Upper lobe of left lung (tissue), 6 donors: ENCODE measurements at places on chromosomes 11 and 22. TPM values are rescaled to one million over a fixed set of nuclear protein-coding genes. Genes with fewer than 3 reads are reported as not detected.

- DNase-seq, result no peak
- H3K36me3 ChIP-seq, result no peaks in the 10 kb centered on the region
- no peak overlapping the region for H3K4me3 ChIP-seq
- H3K27ac ChIP-seq, result no peak overlapping the region
- no peaks in the 10 kb centered on the region for H3K4me1 ChIP-seq
These were observed 7.9 kb downstream of the NCAM1 start for GRCh38 chr11:112968941-112969713.

The PRG3 gene
- total RNA-seq, result not detected

The OR52A1 gene
- total RNA-seq, result not detected

DNA sequence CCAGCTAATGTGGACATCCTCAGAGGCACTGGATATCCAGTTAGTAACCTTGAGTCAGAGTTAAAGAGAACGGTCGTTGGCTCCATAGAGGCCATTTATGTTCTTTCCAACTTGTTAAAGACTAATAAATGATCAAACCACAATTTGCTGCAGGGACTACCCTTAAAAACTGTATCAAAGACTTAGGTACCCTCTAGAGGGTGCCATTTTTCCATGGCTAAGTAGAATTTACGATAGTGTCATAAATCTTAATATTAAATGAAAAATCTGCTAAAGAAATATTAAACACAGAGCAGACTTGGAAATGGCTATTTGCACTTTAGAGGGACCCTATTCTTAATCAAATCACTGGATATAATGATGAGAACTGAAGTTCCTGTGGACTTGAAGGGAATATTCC is 685.2 kb upstream of the CHORDC1 start:
- no peak for DNase-seq
- no peaks in the 10 kb centered on the region for H3K27me3 ChIP-seq
- H3K36me3 ChIP-seq, result no peaks in the 10 kb centered on the region
- no peaks in the 10 kb centered on the region for H3K4me1 ChIP-seq
- H3K27ac ChIP-seq, result no peak overlapping the region

GRCh38 chr11:46386005-46386578 is 4.6 kb downstream of the MDK start:
- H3K27ac ChIP-seq, result no peak overlapping the region
- H3K4me3 ChIP-seq, result no peak overlapping the region
- no peaks in the 10 kb centered on the region for H3K36me3 ChIP-seq
- peaks cover 16% of the 10 kb centered on the region for H3K27me3 ChIP-seq
- DNase-seq, result peak; percentile 57

The CSRP3 gene
- not detected for total RNA-seq

DNA sequence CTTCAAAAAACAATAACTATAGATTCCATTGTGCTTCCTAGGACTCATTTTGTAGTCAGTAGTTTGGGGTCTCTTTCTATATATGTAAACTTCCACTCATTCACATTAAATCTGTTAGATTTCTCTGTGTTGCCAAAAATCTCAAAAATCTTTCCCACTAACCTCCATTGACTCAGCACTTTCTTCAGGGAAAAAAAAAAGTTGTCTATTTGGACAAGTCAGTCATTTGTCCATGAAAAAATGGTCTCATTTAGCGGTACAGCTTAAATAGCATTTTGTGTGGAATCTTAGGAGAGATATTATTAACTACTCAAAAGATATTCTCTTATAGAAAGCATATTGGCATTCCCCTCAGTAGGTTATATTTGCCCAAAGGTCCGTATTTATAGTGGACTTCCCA is 81.9 kb downstream of the PPP2R1B start:
- no peak overlapping the region for H3K4me3 ChIP-seq
- no peak for DNase-seq
- H3K27me3 ChIP-seq, result no peaks in the 10 kb centered on the region
- H3K4me1 ChIP-seq, result no peaks in the 10 kb centered on the region

- no peak for DNase-seq
- no peaks in the 10 kb centered on the region for H3K36me3 ChIP-seq
- no peaks in the 10 kb centered on the region for H3K27me3 ChIP-seq
- H3K27ac ChIP-seq, result no peak overlapping the region
- no peak overlapping the region for H3K4me3 ChIP-seq
These were observed 639.7 kb downstream of the TBC1D22A start for GRCh38 chr22:47401976-47402770.

DNA sequence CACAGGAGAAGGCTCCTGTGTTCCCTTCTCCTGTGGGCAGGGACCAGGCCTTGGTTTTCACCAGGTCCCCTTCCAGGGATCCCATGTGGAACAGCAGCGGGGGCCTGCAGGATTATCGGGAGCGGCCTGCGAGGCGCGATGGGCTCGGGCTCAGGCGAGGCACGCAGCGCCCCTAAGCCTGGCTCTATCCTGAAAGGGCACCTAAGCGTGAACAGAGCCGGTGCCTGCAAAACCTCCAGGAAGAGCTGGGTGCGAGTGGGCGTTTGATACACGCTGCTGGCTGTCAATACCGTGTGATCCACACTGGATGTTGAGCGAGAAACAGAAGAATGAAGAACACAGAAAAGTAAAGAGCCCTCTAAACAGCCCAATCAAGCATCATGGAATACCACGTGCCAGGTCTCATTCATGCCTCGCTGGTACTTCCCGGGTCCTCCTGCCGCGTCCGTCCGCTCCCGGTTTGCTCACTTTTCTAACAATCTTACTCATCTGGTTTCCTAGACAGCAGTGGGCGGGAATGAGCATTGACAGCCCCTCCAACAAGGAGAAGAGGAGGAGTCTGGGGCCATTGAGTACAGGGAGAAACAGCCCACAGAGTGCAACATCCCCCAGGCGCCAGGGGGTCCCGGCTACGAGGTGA is 12.5 kb downstream of the OSBPL5 start:
- H3K4me3 ChIP-seq, result no peak overlapping the region
- H3K27me3 ChIP-seq, result no peaks in the 10 kb centered on the region
- H3K27ac ChIP-seq, result no peak overlapping the region
- peak; percentile 49 for DNase-seq

The TAF1D gene
- total RNA-seq, result 195 TPM

The MMP10 gene
- total RNA-seq, result not detected

DNA sequence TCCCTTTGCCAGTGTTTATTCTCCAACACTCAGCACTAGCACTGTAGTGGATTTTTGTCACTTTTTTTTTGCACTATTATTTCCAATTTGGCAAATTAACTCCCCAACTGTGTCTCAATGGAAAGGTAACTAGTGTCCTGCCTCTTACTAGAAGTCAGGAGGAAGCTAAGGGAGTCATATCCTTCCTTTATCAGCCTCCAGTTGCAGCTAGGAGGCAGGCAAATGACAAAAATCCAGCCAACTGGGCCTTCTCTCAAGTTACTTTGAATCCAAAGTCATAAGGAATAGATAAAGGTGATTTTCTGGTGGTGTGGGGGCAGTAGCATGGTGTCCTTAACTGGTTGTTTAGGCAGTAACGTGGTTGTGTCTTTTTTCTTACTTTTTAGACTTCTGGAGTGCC is 15.6 kb upstream of the P4HA3 start:
- H3K4me3 ChIP-seq, result no peak overlapping the region
- no peaks in the 10 kb centered on the region for H3K27me3 ChIP-seq
- H3K4me1 ChIP-seq, result peaks cover 10% of the 10 kb centered on the region

DNA sequence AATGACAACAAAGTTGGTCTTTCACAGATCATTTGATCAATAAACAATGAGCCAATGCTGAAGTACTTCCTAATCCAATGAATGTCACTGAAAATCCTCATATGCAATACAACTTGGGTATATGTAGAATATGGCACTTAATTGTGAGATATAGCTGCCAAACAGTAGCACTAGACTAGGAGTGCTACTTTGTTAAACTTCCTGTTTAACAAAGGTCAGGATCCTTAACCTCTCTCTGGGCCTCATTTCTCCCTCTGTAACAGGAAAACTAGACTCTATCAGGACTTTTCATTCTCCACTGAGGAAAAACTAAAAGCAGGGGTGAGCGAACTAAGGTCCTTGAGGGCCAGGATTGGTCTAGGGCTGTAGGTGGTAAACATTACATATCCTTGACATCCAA is 56.1 kb downstream of the PITPNB start:
- H3K27ac ChIP-seq, result peak overlapping the region; percentile 31
- H3K4me1 ChIP-seq, result peaks cover 33% of the 10 kb centered on the region
- no peak overlapping the region for H3K4me3 ChIP-seq
- DNase-seq, result no peak
- peaks cover 2% of the 10 kb centered on the region for H3K36me3 ChIP-seq
- H3K27me3 ChIP-seq, result no peaks in the 10 kb centered on the region

DNA sequence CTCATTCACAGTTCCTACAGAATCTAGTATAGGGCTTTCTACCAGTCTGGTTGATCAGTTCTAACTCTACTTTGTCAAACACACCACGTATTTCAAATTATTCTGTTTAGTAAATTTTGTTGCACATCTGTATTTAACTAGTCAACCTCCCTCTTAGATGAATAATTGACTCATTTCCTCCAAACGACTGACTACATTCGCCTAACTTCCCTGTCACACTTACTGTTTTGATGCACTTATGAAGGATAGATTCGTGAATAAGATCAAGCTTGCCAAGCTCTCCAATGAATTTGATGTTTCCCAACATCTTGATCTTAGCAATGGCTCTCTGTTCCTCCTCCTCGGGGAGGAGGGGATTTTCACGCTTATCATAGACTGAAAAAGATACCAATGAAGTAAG is 5.0 kb downstream of the EIF4G2 start:
- peaks cover 31% of the 10 kb centered on the region for H3K4me1 ChIP-seq
- no peak overlapping the region for H3K4me3 ChIP-seq
- H3K27me3 ChIP-seq, result no peaks in the 10 kb centered on the region
- no peak for DNase-seq

DNA sequence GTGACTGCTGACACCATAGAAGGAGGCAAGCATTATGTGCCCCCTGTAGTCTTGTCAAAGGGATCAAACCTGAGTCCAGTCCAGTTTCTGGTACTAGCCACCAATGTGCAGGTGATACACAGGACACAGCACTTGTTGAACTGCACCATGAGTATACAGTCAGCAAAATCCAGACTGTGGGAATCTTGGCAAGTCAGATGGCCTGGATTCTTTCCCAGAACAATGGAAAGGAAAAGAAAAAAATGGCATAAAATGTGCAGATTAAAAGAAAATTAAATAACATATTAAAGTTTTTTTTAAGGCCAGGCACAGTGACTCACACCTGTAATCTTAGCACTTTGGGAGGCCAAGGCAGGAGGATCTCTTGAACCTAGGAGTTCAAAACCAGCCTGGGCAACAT is 16.8 kb downstream of the CRY2 start:
- peaks cover 23% of the 10 kb centered on the region for H3K4me1 ChIP-seq
- DNase-seq, result no peak
- peaks cover 68% of the 10 kb centered on the region for H3K36me3 ChIP-seq
- H3K27ac ChIP-seq, result no peak overlapping the region
- no peak overlapping the region for H3K4me3 ChIP-seq

The GRM5 gene
- not detected for total RNA-seq

GRCh38 chr11:113555071-113555619 is 79.9 kb upstream of the DRD2 start:
- H3K27ac ChIP-seq, result no peak overlapping the region
- no peaks in the 10 kb centered on the region for H3K36me3 ChIP-seq
- H3K4me1 ChIP-seq, result no peaks in the 10 kb centered on the region
- DNase-seq, result no peak

- H3K27ac ChIP-seq, result no peak overlapping the region
- no peak overlapping the region for H3K4me3 ChIP-seq
- no peaks in the 10 kb centered on the region for H3K27me3 ChIP-seq
- H3K4me1 ChIP-seq, result peaks cover 10% of the 10 kb centered on the region
- no peaks in the 10 kb centered on the region for H3K36me3 ChIP-seq
- DNase-seq, result no peak
These were observed 27.4 kb upstream of the RELT start for GRCh38 chr11:73348838-73349237.

GRCh38 chr11:44852159-44852747 is 98.4 kb downstream of the TP53I11 start:
- no peaks in the 10 kb centered on the region for H3K27me3 ChIP-seq
- no peaks in the 10 kb centered on the region for H3K4me1 ChIP-seq
- no peak overlapping the region for H3K4me3 ChIP-seq
- DNase-seq, result no peak
- no peaks in the 10 kb centered on the region for H3K36me3 ChIP-seq

The NPAS4 gene
- not detected for total RNA-seq

GRCh38 chr11:14373941-14374646 is 15.1 kb upstream of the RRAS2 start:
- DNase-seq, result no peak
- H3K36me3 ChIP-seq, result no peaks in the 10 kb centered on the region
- H3K27me3 ChIP-seq, result no peaks in the 10 kb centered on the region
- H3K27ac ChIP-seq, result no peak overlapping the region
- no peaks in the 10 kb centered on the region for H3K4me1 ChIP-seq

The BTBD18 gene
- not detected for total RNA-seq

DNA sequence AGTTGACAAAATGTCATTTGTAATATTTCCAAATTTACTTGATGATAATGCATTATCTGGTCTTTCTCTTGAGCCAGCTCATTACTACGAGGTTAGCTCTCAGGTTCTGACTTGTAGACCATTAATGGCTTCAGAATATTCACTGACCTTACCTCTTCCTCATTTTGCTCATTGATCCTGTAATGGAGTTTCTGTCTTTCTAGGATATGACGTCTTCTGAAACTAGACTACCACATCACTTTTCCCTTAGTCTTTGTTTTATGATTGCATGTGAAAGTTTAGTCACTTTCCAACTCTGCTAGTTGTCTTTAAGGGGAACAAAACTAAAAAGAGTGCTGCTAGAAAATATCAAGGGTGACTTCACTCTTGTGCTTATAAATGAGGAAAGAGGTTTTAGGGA is 697.6 kb downstream of the JRKL start:
- H3K27me3 ChIP-seq, result no peaks in the 10 kb centered on the region
- no peak overlapping the region for H3K27ac ChIP-seq
- no peak overlapping the region for H3K4me3 ChIP-seq
- no peaks in the 10 kb centered on the region for H3K4me1 ChIP-seq
- DNase-seq, result no peak
- no peaks in the 10 kb centered on the region for H3K36me3 ChIP-seq

DNA sequence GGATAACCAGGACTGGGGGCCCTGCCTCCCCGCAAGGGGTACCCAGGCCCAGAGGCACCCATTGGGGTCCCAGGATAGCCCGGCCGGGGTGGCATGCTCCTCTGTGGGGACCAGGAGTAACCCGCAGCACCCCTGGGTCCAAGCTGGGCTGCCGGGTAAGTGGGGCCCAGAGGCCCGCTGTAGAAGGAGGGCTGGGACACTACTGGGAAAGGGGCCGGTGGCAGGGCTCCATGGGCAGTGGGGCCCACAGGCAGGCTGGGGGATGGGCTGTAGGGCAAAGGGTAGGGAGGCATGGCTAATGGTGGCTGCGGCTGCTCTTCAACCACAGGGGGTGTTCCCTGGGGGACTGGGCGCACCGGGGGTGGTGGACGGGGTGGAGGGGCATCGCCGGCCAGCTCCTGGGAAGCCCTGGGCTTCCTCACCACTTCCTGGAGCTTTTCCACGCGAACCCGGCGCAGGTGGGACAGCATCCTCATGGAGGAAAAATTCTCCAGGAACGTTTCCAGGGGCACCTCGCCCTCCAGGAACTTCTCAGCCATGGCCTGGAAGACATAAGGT is 29.1 kb downstream of the VPS37C start:
- H3K36me3 ChIP-seq, result peaks cover 43% of the 10 kb centered on the region
- H3K27ac ChIP-seq, result no peak overlapping the region
- peaks cover 11% of the 10 kb centered on the region for H3K4me1 ChIP-seq
- DNase-seq, result no peak
- no peak overlapping the region for H3K4me3 ChIP-seq
- no peaks in the 10 kb centered on the region for H3K27me3 ChIP-seq
